Smooth muscle cell of the pulmonary artery (primary cell): ENCODE measurements at places on chromosomes 3 and 15. TPM values are rescaled to one million over a fixed set of nuclear protein-coding genes. Genes with fewer than 3 reads are reported as not detected.

Gene RETNLB
- not detected in 2 replicates for total RNA-seq

Gene MLF1
- 8.5 and 9.6 TPM in 2 replicates for total RNA-seq

Gene POLG
- total RNA-seq, result 59.4 and 72.1 TPM in 2 replicates

Gene ACP3
- 0.33 TPM in 1 of 2 replicates, not detected in the other for total RNA-seq

Gene IL20RB
- total RNA-seq, result 0.98 and 1.0 TPM in 2 replicates

Gene LYZL4
- total RNA-seq, result not detected in 2 replicates

Gene ASB14
- total RNA-seq, result not detected in 2 replicates

Gene XXYLT1
- total RNA-seq, result 24.0 and 31.8 TPM in 2 replicates

Gene COL6A5
- total RNA-seq, result not detected in 2 replicates

Gene OIP5
- 0.56 and 2.0 TPM in 2 replicates for total RNA-seq

Gene IGDCC3
- total RNA-seq, result not detected in 2 replicates

Gene PRICKLE2
- total RNA-seq, result 31.0 and 35.4 TPM in 2 replicates

Gene SV2B
- total RNA-seq, result under 0.01 TPM in 1 of 2 replicates, not detected in the other

Gene SPATA12
- total RNA-seq, result 0.10 TPM in 1 of 2 replicates, not detected in the other

Gene KCNAB1
- 2.0 and 35.6 TPM in 2 replicates for total RNA-seq

Gene IL17RB
- total RNA-seq, result under 0.01 TPM in 1 of 2 replicates, not detected in the other

Gene TMCO5A
- total RNA-seq, result not detected in 2 replicates

Gene RTP1
- not detected in 2 replicates for total RNA-seq

Gene CLDN18
- not detected in 2 replicates for total RNA-seq

Gene PLSCR2
- total RNA-seq, result 0.26 TPM in 1 of 2 replicates, not detected in the other

Gene PDZRN3
- 26.0 and 49.3 TPM in 2 replicates for total RNA-seq

Gene FBXW12
- total RNA-seq, result not detected in 2 replicates

Gene STRIT1
- not detected in 2 replicates for total RNA-seq

Gene NR1I2
- 0.20 and 0.23 TPM in 2 replicates for total RNA-seq

Gene CACNA2D2
- total RNA-seq, result 0.07 TPM in 2 replicates

Gene EPM2AIP1
- 11.0 and 12.3 TPM in 2 replicates for total RNA-seq

Gene P3H2
- 23.8 and 25.7 TPM in 2 replicates for total RNA-seq

Gene LRRN1
- 0.30 and 0.33 TPM in 2 replicates for total RNA-seq

Gene VPS33B
- total RNA-seq, result 13.4 and 18.2 TPM in 2 replicates

Gene HGD
- total RNA-seq, result 0.40 and 1.3 TPM in 2 replicates

Gene SPESP1
- total RNA-seq, result 1.7 and 9.8 TPM in 2 replicates

Gene SCAANT1
- total RNA-seq, result not detected in 2 replicates

Gene GPR62
- total RNA-seq, result 0.07 TPM in 1 of 2 replicates, not detected in the other

Gene LDHAL6B
- total RNA-seq, result not detected in 2 replicates

Gene NEK11
- total RNA-seq, result 5.9 and 6.5 TPM in 2 replicates

Gene SAXO2
- total RNA-seq, result 0.30 and 0.85 TPM in 2 replicates

Gene NOP10
- 132 and 166 TPM in 2 replicates for total RNA-seq

Gene CATSPER2
- total RNA-seq, result 1.3 and 2.0 TPM in 2 replicates

Gene PIF1
- 5.2 and 6.3 TPM in 2 replicates for total RNA-seq

Gene IL5RA
- total RNA-seq, result not detected in 2 replicates

Gene ERC2
- total RNA-seq, result 0.07 and 0.10 TPM in 2 replicates

Gene IVD
- total RNA-seq, result 63.4 and 84.4 TPM in 2 replicates

Gene BMF
- total RNA-seq, result 2.0 and 3.8 TPM in 2 replicates

Gene CCR3
- total RNA-seq, result not detected in 2 replicates

Gene CHRD
- 1.5 and 10.9 TPM in 2 replicates for total RNA-seq

Gene GOLGA8S
- total RNA-seq, result 0.07 and 0.10 TPM in 2 replicates

Gene ZDHHC23
- 1.0 and 1.4 TPM in 2 replicates for total RNA-seq

Gene SAMD7
- not detected in 2 replicates for total RNA-seq
